ENCODE measurements at places on chromosomes 2 and 18.

DNA sequence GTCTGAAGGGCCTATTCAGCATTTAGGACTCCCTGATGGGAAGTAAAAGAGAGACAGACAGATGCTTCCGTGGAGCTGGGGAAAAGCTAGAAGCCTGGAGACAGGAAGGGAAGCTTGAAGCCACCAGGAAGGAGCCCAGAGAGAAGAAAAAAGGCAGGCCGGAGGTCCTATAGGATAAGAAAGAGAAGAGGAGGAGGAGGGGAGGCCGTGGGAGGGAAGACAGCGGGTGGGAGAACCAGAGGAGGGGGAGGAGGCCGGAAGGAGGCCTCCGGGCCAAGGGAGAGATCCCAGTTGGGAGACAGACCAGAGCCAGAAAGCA is 107.1 kb upstream of the PKDCC start:
- DNase-seq: no peak

- no peak for DNase-seq
Observed at GRCh38 chr2:206112846-206113547, 27.0 kb upstream of the INO80D start.

DNA sequence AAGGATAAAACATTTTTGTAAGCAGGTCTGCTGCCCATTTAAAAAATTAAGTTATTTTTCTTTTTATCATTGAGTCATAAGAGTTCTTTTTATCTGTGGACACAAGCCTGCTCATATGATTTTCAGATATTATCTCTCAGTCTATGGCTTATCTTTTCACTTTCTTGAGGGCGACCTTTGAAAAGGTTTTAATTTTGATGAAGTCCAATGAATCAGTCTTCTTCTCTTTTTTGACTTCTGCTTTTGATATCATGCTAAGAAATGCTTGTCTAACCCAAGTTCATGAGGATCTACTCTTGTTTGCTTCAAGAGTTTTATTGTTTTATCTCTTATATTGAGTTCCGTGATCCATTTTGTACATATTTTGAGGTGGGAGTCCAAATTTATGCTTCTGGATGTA is 36.5 kb downstream of the PSMD14 start:
- no peak for DNase-seq

DNA sequence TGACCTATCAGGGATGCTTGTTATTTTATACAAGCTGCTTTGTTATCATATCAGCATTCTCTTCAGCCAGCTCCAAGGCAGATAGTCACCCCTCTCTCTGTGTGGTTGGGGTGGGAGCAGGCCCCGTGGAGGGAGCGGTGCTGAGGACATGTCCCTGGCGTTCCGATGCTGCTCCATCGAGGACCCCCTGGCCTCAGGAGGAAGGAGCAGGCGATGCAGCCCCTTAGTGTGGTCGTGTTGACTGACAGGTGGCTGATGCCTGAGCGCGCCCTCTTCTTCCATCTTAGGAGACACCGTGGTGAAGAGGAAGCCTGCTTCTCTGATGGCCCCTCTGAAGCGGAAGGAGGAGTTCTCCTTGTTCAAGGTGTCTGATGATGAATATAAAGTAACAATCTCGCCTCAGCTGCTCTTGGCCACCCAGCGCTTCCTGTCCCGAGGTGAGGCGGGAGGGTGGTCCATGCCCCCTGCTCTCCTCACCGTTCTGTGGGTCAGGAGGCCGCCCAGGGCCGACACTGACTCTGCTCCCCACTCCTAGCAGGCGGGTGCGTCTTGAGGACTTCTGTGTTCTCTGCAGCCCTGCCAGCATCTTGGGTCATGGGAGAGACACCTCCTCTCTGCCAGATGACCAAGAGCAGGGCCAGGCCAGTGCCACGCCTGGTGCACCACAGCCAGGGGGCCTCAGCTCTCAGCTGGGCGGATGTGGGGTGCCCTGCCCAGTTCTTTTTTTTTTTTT is 10.6 kb downstream of the CNNM3 start:
- DNase-seq: no peak

DNA sequence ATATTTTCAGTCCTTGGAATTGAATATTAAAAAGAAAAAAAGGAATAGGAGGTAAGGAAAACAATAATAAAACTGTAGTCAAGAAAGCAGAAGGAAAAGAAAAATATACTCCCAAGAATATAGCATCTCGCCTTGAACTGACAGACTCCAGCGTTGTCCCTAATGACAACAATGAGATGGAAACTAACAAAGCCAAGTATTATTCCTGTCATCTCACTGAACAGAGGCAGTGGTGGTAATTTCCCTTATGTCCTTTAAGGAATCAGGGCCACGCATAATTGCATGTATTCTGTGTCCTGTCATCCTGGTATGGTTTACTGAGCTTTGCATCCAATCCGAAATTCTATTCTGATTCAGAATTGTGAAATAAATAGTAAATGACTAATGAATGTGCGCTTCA is 158.9 kb downstream of the LRRTM4 start:
- no peak for DNase-seq

- no peak for DNase-seq
Observed at GRCh38 chr18:50629148-50629631, 69.3 kb downstream of the MAPK4 start.

DNA sequence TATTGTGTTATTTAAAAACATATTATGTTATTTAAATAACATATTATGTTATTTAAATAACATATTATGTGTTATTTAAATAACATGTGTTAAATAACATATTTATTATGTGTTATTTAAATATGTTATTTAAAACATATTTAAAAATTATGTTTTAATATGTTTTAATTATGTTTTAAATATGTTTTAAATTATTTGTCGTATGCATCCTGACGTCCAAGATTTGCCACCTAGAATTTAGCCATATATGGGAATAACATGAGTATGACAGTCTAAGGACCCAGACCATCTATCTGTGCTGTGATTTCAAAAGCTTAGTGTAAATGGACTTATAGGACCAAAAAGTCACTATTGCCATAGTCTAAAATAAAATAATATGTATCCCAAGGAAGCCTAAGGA is 484.3 kb upstream of the KLHL29 start:
- DNase-seq: no peak

DNA sequence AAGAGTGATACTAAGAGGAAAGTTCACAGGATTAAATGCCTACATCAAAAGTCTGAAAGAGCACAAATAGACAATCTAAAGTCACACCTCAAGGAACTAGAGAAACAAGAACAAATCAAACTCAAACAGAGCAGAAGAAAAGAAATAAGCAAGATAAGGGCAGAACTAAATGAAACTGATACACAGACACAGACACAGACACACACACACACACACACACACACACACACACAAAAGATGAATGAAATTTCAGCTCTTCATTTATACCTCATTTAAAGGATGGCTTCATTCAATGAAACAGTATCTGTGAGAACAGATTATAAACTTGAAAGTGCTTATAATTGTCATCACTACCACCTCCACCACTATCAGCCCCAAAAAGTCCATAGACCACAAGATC is 428.9 kb downstream of the MBD2 start:
- DNase-seq: no peak

DNA sequence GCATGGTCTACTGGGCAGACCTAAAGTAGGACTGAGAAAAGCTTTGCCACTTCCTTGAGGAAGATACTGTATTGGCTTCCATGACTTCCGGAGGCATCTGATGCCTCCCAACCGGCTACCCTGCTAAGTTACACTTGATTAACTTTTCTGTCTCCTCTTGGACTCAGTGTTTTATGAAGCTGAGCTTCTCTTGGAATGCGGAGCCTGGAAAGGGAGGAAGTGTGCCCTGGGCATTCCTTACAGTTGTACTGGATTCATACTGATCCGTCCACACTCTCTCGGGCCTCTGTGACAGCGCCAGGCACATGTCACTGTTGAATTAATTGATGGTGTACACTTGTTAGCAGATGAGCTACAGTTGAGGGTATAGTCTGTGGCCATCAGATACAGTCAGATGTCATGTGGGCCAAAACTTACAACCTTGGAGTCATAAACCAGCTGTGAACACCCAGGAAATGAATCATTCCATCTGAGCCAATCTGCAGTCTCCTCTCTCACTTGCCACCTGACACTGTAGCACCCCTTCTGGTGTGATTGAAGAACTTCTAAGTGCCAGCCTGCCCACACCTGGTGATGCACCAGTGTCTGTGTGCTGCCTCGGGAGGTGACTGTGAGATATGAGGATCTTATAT is 122.5 kb downstream of the FHOD3 start:
- DNase-seq: no peak

DNA sequence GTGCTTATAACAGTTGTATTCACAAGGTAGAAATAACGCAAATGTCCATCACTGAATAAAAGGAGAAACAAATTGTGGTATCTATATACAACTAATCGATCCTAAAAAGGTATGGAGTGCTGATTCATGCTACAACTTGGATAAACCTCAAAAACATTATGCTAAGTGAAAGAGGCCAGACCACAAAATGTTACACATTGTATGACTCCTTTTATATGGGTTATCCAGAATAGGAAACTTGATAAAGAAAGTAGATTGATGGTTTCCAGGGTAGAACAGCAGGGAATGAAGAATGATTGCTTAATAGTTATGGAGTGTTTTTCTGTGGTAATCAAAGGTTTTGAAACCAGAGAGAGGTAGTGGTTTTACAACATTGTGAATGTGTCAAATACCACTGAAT is 432.2 kb upstream of the TRIB2 start:
- no peak for DNase-seq

DNA sequence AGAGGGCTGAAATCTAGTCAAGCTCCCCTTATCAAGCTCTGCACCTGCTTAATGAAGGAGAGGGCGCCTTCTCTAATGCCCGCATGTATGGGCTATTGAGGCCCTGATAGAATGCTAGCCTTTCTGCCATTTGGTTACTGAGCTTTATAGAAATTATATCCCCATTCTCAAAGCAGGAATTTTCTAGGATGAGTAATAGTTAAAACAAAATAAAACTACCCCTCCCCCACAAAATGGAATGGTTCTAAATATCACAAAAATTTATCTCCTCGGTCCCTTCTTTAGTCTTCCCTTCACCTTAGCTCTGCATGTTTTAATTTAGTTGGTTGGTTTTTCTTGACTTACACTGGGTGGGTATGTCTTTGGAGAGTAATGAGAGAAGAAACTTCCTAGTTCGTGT is 37.7 kb downstream of the CD28 start:
- no peak for DNase-seq

DNA sequence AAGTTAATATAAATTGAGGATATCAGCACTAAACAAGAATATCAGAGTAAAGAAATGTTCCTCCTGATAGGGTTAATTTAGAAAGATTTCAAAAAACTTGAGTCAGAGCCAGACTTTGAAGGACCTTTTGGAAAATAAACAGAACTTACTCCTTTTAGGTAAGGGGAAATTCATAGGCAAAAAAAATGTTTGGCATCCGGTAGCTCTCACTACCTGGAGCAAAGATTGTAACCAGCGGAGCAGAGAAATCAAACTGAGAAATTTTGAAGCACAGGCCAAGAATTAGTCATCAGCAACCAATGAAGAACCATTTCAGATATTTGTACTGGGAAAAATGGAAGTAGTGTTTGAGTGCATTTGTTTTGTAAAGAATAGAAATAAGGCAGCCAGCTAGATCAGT is 113.0 kb downstream of the ICA1L start:
- no peak for DNase-seq

DNA sequence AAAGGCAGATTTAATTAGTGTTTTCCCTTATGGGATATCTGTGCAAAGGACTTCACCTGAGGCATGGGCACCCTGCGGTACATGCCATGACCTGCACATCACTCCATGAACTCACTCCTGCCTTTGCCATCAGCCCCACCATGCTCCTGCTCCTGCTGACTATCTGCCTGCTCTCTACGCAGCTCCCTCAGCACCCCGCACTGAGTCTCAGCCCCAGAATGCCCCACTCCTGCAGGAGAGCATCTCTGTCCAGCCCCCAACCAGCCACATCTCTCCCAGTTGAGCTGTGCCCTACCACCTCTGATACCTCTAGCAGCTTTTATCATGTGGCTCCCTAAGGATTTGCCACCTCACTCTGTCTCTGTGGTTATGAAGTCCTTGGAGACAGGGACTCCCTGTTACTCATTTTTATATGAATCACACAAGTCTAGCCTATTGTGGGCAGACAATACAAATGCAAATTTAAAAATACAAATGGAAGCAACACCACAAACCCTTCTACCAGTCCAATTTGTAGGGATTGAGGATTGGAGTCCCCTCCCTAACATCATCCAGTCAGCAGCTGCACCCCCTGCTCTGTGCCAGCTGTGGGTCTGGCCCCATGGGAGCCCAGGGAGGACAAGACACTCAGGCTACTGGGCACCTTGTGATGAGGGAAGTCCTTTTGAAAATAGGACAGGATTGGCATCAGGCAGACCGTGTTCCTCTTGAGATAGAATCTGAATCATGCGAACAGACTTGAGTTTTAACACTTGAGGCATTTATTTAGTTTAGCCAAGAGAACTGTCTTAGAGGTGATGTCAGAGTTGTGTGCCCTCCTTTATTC is 689.6 kb upstream of the HS6ST1 start:
- DNase-seq: no peak

DNA sequence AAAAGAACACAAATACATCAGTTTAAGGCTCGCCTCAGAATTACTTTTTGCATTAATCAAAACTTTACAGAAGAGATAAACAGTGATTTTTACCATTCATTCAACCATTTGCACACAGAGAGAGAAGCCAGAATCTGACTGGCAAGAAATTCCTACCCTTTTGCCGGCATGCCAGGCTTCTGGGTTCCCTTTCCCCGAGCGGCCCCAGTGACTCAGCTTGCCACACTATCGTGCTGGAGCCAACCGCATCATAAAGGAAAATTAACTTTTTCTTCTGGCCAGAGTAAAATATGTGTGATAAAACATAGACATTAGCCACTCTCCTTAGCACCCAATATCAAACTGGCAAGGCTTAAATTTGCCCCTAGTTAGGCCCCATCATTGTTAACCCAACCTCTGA is 61.8 kb upstream of the IKZF2 start:
- DNase-seq: no peak
